ENCODE measurements at places on chromosomes 2 and 18.

DNA sequence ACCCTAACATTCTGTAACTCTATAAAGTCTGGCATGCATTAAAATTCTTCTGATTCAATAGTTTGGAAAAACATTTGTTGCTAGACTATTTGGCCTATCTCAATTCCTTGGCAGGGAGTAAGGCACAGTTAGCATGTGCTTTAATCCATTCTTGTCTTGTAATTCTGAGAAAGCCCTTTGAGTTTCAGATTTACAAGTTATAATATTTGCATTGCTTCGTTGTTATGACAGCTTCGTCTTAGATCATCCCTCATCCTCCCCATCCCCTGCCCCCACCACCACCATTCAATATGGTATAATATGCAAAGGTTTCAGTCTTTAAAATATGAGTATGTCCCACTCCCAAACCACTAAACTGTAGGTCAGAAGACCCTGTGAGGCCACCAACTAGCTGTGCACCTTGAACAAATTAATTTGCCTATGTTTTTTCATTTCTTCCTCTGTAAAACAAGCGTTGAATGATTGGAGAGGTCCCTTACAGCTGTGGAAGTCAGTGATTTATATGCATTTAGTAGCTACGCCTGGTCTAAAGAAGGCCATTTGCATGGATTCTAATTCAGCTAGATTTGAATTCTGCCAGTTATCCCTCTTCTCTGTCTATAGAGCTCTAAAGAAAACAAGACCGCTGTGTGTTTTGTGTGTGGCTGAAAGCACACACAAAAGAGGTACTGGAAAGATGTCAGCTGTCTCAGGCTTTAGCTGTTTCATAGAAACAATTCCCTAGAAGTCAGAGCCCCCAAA is 591 bp downstream of the C2orf80 start:
- no peak for DNase-seq

GRCh38 chr18:79616651-79617510 is 62.7 kb upstream of the CTDP1 start:
- no peak for DNase-seq

DNA sequence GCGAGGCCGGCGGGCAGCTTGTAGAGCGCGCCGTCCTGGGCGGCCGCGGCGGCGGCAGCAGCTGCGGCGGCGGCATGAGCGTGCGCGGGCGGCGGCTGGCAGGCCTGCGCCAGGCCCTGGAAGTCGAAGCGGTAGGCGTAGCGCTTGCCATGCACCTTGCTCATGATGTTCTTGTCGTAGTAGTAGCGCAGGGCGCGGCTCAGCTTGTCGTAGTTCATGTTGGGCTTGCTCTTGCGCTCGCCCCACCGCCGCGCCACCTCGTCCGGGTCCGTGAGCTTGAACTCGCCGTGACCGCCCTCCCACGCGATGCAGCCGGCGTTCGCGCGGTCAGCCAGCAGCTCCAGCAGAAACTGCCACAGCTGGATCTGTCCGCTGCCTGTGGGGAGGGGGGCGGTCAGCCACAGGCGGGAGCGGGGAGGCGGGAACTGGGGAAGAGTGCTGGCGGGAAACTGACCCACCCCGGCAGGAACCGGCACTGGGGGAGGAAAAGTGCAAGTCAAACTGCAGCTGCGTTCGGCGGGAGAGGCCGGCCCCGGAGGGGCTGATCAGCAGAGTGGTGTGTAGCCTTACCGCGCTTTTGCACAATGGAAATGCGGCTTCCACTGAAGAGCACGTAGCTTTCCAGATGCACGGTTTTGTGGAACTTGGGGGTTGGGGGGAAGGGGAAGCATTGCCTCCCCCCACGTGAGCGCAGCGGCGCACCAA is 3.0 kb downstream of the FEV start:
- DNase-seq: no peak

DNA sequence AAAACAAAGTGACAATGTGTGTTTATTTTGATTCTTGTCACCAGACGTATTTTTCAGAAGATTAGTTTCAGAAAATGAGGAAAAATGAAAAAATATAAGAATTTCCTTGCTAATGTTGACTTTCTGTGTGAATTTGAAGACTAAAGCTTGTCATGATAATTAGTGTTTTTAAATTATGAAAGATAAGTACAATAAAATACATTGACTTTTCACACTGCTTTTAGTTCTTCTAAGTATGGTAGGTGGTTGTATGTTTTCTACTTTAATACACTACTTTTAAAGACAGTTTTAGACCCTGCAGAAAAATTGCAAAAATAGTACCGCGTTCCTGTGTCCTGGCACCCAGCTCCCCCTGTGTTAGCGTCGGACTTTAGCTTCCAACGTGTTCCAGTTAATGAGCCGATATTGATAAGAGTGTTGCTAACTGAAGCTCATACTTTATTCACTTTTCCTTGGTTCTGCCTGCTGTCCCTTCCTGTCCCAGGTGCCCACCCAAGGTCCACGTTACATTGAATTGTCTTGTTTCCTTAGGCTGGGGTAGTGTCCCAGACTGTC is 695 bp downstream of the RBFA start:
- no peak for DNase-seq

DNA sequence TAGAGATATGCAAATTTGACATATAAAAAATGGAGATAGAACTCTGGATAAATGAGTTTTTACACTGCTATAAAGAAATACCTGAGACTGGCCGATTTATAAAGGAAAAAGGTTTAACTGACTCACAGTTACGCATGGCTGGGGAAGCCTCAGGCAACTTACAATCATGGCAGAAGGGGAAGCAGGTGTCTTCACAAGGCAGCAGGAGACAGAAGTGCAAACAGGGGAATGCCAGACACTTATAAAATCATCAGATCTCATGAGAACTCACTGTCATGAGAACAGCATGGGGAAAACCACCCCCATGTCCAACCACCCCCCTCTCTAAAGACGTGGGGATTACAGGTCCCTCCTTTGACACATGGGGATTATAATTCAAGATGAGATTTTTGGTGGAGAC is 1540.2 kb upstream of the SLC39A10 start:
- no peak for DNase-seq

DNA sequence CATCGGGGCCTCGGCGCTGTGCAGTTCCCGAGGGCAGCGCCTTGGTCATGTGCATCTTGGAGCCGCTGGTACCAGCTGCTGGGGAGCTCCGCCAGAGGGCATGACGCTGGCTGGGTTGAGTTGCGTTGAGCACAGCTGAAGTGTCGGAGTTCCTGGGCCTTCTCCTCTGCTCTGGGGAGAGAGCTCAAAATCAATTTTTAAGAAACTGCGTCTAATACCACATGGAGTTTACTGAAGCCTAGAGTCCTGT is 48.7 kb downstream of the GREB1 start:
- DNase-seq: no peak

GRCh38 chr2:109419960-109420370 is 193.8 kb downstream of the SEPTIN10 start:
- no peak for DNase-seq

DNA sequence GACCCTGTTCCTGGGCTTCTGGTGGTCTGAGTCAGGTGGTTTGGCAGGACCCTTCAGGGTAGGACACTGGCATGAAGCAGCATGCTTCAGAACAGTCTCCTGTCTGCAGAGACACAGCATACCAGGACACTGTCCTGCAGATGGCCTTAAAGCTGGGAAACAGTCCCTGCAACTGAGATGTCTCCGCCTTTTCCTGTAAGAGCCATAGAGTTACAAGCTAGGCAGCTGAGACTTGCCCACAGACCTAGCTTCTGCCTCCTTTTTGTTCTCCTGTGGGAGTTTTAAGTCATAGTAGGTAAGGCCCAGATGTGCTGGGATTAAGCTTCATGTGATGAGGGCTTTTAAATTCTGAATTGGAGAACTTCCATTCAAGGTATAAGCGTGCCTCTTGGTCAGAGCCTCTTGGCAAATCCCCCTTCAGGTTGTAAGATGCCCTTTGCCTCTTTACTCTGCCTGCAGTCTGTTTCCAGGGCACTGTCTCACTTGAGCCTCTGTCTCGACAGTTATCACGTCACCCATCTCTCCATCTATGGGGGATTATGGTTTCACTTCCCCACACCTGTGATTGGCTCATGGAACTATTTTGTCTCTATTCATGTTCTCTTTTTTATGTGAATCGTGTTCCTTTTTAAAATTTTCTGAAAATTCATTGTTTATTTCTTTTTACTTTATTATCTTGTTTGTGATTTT is 51.8 kb downstream of the COA5 start:
- DNase-seq: no peak

GRCh38 chr2:128534688-128535392 is 216.2 kb upstream of the HS6ST1 start:
- no peak for DNase-seq

GRCh38 chr2:200781616-200782015 is 30.1 kb upstream of the BZW1 start:
- no peak for DNase-seq
